ENCODE measurements at places on chromosomes 1 and 21. TPM values are rescaled to one million over a fixed set of nuclear protein-coding genes. Genes with fewer than 3 reads are reported as not detected.
A peak's percentile ranks its signal among the peaks of the same experiment; 100 is the strongest.

Gene ELOVL1
- total RNA-seq: 28.3 TPM

GRCh38 chr1:212158912-212159796, 123.6 kb downstream of the DTL start:
- no peaks in the 10 kb centered on the region for H3K27me3 ChIP-seq
- peak; percentile 44 for DNase-seq
- H3K27ac ChIP-seq: no peak overlapping the region

GRCh38 chr1:95832370-95832769, 598.4 kb downstream of the RWDD3 start:
- no peak overlapping the region for H3K4me3 ChIP-seq
- no peaks in the 10 kb centered on the region for H3K27me3 ChIP-seq
- no peak for DNase-seq
- no peaks in the 10 kb centered on the region for H3K4me1 ChIP-seq
- H3K36me3 ChIP-seq: no peaks in the 10 kb centered on the region

- DNase-seq: no peak
- H3K27me3 ChIP-seq: no peaks in the 10 kb centered on the region
- H3K36me3 ChIP-seq: no peaks in the 10 kb centered on the region
- H3K4me3 ChIP-seq: no peak overlapping the region
- no peaks in the 10 kb centered on the region for H3K4me1 ChIP-seq
- no peak overlapping the region for H3K27ac ChIP-seq
These were observed 89.6 kb downstream of the UBIAD1 start for GRCh38 chr1:11362547-11363021.

- no peaks in the 10 kb centered on the region for H3K4me1 ChIP-seq
- DNase-seq: no peak
- no peak overlapping the region for H3K27ac ChIP-seq
These were observed 84.9 kb upstream of the CXADR start for GRCh38 chr21:17427831-17428483.

DNA sequence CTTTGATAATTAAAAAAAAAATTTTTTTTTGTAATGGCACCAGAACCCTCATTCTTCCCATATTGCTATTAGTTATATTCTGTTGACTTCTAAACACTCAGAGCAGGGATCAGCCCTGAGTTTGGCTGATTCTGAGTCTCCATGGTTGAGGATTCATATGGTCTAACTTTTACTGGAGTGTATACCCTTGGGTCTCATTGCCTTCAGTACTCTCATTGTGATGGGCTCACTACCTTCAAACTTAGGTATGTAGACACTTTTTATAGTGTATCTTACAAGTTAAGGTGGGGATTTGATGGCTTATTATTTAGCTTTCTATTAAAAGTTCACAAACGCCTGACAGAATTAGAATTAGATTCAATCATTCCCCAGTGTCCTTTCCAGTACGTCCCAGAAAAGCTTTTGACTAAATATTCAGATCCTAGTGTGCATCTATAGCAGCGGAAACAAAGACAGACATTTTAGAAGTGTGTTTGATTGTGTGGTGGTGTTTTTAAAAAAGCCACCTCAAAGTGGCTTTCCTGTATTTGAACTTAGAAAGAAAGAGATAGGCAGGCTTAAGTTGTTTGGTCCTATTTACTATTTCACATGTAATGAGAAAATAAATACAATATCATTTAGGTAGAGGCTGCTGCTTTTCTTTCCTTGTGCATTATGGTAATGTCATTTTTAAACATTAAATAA, 1.4 kb downstream of the MACF1 start:
- no peak overlapping the region for H3K27ac ChIP-seq
- H3K4me3 ChIP-seq: no peak overlapping the region
- no peak for DNase-seq
- no peaks in the 10 kb centered on the region for H3K36me3 ChIP-seq
- H3K4me1 ChIP-seq: peaks cover 14% of the 10 kb centered on the region

GRCh38 chr1:92623187-92623778, 136.6 kb upstream of the GFI1 start:
- no peaks in the 10 kb centered on the region for H3K4me1 ChIP-seq
- H3K4me3 ChIP-seq: no peak overlapping the region
- DNase-seq: no peak
- no peaks in the 10 kb centered on the region for H3K27me3 ChIP-seq

All from endodermal cell (in vitro differentiated cells).